ENCODE measurements at places on chromosomes 4 and X.

DNA sequence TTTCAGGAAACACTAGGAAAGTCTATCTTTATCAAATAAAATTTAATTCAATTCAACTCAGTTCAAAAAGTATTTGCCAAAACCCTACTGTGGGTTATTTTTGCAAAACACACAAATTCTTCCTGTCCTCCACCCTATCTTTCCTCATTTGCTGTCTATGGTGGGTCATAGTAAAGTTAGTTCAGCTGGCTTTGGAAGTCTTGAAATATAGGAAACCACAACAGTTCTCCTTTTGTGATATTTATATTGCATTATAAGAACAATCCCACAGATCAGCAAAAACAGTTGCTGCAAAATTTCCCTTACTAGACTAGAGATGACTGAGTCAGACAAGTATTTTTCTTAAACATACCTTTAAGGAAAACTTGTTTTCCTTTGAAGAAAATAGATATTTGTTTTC lies 22.2 kb downstream of the CYBB start:
- DNase-seq, result no peak

DNA sequence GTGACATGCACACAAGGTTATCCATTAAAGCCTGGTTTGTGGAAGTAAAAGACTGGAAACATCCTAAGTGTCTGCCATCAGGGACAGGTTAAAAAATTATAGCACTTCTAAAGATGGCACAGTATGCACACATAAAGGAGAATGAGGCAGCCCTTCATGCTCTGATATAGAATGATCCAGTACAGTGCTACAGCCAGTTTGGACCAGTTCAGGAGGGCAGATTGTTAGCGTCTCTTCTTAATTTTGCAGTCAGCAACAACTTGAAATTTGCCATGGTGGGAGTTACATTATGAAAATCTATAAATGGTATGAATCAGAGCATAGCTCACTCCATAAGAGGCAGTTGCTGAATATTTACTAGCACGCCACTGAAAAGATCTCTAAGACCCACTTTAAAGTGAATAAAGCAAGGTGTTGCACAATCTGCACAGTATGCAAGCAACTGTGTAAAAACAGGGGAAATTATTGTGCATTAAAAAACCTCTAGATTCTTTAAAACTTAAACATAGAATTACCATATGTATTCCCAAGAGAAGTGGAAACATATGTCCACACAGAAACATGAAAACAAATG lies 20.3 kb upstream of the SOD3 start:
- no peak for DNase-seq

- DNase-seq, result no peak
Measured at GRCh38 chr4:142128529-142128928, 492.1 kb downstream of the IL15 start.

- no peak for DNase-seq
Measured at GRCh38 chrX:46572340-46572936, 1.1 kb upstream of the CHST7 start.

- no peak for DNase-seq
Measured at GRCh38 chr4:7392438-7393421, 42.0 kb downstream of the PSAPL1 start.

DNA sequence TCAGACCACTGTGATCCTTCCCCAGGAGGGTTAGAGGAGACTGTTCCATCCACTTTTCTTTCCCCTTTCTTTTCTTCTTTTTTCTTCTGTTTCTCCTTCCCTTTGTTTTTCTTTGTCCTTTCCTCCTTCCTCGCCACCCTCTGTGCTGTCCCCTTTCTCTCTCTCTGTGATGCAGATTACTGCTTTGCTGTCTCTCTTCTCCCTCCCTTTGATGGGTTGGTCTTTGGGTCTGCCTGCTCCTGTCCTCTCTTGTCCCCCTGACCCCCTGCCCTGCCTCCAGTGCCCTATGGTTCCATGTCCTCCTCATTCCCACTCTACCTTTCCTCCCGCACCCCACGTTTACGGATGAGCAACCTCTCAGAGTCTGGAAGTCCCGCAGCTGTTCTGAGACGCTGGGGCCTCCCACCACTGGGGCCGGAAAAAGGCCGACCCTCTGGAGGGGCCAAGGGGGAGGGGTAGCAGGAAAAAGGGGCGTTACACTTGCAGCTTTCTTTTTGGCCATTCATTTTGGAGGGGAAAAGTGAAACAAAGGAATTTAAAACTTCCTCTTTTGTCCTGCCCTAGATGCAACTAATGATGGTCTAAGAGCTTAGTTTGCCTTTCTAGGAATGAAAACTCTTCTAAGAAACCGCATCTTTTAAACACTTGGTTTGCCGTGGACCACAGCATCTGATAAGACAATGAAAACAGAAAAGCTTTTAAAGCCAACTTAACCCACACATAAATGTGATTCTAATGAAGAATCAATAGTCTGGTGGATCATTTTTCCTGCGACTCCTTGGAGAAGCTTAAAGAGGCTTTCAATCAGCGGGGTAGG lies 24.5 kb upstream of the TSR2 start:
- no peak for DNase-seq

DNA sequence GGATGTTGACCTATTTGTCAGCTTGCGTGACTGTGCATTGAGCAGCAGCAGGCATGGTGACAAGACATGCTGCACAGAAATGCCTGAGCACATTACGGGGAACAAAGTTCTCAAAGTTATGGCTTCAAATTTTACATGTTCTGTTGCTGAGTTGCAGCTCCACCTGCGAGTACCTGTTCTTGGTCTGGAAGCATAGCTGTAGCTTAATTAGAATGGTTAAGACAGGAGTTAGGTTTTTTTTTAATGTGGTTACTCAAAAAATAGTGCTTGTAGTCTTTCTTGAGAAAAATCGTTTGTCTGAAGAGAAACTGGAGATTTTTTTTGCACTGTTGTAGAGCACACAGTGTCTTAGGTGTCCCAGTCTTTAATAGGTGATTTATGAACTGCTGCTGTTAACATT lies 38.8 kb upstream of the GNPDA2 start:
- no peak for DNase-seq

- DNase-seq, result no peak
Measured at GRCh38 chr4:122100508-122100907, 51.6 kb upstream of the BLTP1 start.

GRCh38 chr4:38141808-38142500 lies 181.8 kb downstream of the PTTG2 start:
- no peak for DNase-seq
